ENCODE measurements at places on chromosomes 4 and X.

DNA sequence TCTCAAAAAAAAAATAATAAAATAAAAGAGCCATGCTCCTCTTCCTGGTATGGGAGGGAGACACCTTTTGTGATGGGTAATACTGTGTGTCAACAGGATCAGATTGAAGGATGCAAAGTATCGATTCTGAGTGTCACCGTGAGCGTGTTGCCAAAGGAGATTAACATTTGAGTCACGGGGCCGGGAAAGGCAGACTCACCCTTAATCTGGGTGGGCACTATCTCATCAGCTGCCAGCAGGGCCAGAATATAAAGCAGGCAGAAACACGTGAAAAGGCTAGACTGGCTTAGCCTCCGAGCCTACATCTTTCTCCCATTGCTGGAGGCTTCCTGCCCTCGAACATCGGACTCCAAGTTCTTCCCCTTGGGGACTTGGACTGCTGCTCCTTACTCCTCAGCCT, 95.4 kb downstream of the SHOX start:
- DNase-seq, result no peak

GRCh38 chr4:66059556-66059955, 389.3 kb upstream of the EPHA5 start:
- no peak for DNase-seq

DNA sequence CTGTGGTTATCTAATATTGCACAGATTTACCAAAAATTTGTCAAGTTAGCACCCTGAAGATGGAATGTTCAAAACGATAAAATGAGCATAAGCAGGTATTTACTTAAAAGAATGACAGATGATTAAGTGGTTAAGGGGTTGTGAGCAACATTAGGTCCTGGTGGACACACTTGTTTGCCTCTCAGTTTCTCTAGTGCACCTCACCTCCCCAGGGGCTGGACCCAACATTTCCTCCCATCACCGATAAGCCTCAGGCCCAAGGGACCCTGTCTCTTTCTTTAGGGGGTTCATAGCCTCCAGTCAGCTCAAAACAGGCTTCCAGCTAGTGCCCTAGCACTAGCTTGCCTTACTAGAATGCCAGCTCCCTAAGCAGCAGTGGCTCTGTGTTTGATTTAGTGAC, 88.0 kb downstream of the ATP11C start:
- DNase-seq, result no peak

DNA sequence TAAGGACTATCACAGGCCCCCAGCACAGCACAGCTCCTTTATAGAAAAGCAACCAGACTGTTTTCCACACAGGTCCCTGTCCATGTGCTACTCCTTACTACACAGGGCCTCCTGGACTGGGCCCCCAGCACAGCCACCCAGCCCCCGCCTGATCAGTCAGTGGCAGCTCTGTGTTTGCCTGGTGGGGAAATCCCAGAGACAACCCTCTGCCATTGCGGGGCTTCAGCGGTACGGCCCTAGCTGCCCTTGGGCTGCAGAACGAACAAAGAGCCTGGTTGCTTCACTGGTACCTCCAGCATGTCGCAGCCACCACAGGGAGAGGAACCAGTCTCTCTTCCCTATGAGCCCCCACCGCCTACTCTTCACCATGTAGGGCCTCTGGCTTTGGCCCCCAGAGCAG, 30.7 kb downstream of the CBR4 start:
- no peak for DNase-seq

GRCh38 chr4:54487491-54487890, 170.3 kb upstream of the KIT start:
- DNase-seq, result no peak

- DNase-seq, result no peak
Observed at GRCh38 chr4:183097231-183098018, 1.6 kb upstream of the WWC2 start.

GRCh38 chr4:158949099-158949498, 153.8 kb upstream of the RAPGEF2 start:
- DNase-seq, result no peak

- DNase-seq, result no peak
Observed at GRCh38 chr4:112888622-112889021, 160.8 kb upstream of the ANK2 start.

- no peak for DNase-seq
Observed at GRCh38 chrX:110059410-110059809, 56.5 kb downstream of the TMEM164 start.

GRCh38 chr4:184463158-184463557, 11.2 kb downstream of the IRF2 start:
- DNase-seq, result no peak
